ENCODE measurements at places on chromosomes 2 and 18.

DNA sequence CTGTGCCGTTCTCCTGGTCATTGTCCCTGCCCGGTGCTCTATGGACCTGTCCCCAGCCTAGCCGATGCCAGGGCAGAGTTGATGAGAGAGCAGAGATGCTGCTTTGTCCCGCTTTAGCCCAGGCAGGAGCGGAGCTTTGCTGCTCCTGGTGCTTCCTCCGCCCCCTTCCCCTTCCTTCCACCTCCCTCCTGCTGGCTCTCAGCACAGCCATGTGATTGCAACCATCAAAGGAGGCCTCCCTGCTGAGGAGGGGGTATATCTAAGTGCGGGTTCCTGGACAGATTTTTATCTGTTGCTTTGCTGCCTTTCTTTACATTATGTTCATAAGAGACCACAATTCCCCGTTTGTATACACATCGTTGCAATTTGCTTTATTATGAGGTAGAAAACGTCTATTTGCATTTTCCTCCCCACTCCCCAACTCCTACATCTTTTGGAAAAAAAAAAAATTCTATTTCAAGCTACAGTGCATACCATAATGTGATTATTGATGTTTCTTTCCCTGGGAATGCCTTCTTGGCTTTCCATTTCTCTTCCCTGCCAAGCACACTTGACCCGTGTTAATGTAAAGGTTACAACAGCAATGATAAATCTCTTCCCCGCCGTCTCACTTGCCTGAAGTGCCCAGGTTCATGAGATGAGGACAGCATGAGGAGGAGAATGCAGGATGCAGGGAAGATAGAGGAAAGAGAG is 25.4 kb downstream of the ALPK2 start:
- DNase-seq, result no peak

DNA sequence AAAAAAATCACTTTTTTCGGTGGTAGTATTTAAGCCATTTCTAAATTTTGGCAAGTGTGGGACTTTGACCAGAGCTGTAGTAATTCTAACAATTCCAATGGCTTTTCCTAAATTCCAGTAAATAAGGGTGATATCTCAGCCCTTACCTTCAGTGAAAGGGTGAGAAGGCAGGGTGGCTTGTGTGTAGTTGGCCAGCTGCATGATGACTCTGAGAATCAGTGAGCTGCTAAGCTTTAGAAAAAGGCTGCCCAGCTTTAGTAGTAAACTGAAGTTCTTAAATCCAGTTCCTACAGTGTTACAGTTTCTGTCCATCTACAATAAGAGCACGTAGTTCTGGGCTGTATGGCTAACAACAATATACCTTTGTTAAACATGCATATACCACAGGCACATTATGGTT is 42.0 kb downstream of the OXER1 start:
- no peak for DNase-seq

GRCh38 chr2:142875010-142875409 is 2.5 kb upstream of the KYNU start:
- DNase-seq, result no peak

DNA sequence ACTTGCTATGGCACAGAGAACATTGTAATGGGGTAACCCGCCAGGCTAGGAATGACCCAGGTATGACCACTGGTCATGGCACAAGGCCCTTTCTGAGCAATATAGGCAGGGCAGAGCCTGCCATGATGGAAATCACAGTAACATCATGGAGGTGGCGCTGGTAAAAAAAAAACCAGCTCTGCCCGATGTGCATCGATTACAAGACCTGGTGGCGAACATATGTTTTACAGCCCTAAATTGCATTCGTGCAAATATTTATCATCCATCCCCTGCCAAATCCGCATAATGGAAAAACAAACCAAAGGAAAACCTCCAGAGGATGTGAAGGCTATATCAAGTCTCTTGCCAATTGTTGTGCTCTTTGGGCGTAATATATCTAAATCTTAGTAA is 60.6 kb downstream of the SEMA4F start:
- no peak for DNase-seq

GRCh38 chr2:172972005-172972619 is 103.5 kb upstream of the MAP3K20 start:
- peak; percentile 69 for DNase-seq

- peak; percentile 61 for DNase-seq
Observed at GRCh38 chr2:64212801-64213321, 68.6 kb upstream of the PELI1 start.

- DNase-seq, result no peak
Observed at GRCh38 chr2:239896075-239896474, 129.1 kb downstream of the NDUFA10 start.
